Activated CD4-positive, alpha-beta T cell treated with anti-CD3 and anti-CD28 coated beads, Interleukin-2, amount 50 U/mL, for 16 hours (primary cell): ENCODE measurements at places on chromosomes 7 and 10.

- no peak for DNase-seq
Measured at GRCh38 chr7:26489391-26489790, 197.7 kb downstream of the SNX10 start.

- no peak for DNase-seq
Measured at GRCh38 chr7:20839987-20840386, 53.3 kb upstream of the SP8 start.

DNA sequence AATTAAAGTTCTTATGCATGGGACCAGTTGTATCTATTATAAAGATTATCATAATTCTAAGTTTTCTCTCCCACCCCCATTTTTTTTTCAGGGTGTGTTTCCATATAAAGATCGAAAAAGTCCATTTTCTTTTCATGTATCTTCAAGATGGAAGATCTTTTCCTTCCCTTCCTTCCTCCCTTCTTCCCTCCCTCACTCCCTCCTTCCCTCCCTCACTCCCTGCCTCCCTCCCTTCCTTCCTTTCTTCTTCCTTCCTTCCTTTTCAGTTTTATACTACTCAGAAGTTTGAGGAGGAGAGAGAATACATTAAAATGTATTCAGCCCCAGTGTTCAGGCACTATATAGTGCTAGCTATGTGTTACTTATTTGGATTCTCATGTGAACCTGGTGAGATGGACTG lies 98.0 kb downstream of the POLL start:
- DNase-seq = no peak

GRCh38 chr7:127594490-127594889 lies 954 bp downstream of the FSCN3 start:
- no peak for DNase-seq

DNA sequence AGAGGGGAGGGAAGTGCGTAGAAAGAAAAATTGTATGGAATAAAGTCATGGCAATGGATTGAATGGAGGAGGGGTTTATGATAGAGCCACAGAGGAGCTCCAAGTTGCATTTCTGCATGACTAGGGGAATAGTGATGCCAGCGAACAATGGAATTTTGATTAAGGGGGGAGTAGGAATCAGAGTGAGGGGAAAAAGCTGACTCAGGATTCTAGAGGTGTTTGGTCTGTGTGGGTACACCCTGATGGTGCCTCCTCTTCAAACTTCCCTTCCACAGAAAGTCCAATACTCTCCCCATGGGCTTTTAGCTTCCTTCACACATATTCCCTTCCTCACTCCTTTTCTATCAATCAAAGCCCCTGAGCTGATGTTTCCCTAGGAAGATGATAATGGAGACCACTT lies 1.8 kb upstream of the KEL start:
- DNase-seq = no peak

DNA sequence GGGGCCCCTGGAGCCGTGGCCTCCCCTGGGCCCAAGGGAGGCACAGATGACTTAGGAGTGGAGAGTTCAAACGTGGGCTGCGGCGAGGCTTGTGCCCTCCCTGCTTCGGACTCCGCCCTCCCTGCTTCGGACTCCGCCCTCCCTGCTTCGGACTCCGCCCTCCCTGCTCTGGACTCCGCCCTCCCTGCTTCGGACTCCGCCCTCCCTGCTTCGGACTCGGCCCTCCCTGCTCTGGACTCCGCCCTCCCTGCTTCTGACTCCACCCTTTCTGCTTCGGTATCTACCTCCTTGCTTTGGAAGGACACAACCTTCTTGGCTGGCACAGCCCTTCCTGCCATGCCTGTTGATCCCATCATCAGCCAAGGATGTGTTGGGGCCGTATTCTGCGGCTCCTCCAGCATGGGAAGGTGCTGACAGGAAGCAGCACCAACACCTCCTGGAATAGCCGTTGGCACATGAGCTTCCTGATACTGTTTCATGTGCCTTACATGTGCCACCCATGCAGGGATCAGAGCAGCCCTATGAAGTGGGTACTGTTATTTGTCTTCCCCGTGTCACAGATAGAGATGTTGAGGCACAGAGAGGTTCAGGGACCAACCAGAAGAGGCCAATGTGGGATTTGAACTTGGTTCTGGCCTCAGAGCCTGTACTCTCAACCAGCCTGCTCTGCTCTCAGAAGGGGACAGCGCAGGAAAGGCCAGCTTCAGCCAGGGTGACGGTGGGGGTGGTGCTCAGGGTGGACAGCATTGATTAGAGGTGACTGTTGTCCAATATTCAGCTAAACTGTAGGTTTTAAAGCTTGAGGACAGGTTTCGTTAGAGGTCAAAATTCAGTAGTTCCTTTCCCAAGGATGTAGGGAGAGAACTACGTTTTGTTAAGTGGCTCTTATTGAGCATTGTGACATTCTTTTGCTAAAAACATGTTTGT lies 114.5 kb downstream of the NKX6-2 start:
- DNase-seq = no peak

DNA sequence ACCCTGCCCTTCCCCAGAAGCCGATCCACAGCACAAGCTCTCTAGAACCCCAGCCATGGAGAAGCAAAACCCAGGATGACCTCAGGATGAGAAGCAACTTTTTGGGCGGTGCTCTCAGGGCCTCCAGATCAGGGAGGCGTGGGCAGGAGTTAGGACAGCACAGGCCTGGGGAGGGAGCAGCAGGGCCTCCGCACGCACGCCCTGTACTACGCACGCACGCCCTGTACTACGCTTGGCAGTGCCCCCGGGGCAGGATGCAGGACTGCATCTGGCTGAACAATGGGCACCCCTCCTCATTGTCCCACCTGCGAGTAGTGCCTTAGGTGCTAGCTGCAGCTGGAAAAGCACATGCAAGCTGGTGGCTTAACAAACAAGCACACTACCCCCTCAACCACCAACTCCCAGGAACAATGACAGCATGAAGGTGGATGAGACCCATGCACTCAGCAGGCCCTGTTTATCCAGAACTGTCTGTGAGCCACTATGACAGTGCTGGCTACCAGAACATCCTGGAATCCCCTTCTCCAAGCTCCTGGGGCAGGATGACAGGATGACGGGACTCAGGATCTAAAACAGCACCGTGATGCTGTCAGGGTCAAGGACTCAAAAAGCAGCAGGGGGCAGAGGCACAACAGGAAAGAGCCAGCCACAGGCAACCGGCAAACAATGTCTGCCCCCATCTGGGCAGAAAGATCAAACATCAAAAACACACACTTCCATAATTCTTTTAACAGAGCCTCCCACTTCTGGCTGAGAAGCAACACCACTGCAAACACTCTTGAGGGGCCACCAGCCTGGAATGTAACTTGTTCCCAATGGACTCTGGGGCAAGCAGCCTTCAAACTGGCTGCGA lies 11.8 kb downstream of the PODXL start:
- DNase-seq = no peak

DNA sequence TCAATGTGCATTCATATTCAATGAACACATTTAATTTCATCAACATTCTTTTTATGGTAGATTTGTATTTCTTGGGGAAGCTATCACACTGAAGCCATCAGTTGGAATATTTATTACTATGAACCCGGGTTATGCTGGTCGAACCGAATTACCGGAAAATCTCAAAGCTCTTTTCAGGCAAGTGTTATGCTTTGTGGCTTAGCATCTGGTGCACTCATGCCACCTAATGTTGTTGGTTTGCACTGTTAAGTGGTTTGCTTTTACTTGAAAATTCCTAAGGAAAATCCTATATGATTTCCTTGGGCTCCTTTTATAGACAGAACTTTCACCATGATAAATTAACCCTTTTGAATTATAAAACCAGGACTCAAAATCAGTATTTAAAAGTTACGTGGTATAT lies 147.9 kb downstream of the DNAH11 start:
- no peak for DNase-seq

GRCh38 chr10:129850790-129851189 lies 113.3 kb downstream of the EBF3 start:
- no peak for DNase-seq

DNA sequence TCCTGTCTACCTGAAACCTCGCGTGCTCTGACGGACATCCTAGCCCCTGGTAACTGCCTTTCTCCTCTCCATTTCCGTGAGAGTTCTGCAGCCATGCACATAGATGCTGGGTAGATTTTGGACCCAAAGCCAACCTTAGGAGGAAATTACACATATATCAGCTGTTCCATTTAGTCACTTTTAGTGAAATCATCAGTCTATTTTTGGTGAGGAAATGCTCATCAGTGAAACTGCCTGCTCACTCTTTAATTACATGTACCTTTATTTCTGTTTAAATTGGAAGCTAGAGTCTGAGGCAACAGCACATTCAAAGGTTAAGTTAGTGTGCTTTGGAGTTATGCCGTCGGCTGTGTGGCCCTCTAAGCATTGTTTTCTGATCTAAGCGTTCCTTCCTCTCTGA lies 231.3 kb downstream of the WDR37 start:
- no peak for DNase-seq

GRCh38 chr7:86534641-86535040 lies 109.1 kb upstream of the GRM3 start:
- no peak for DNase-seq

DNA sequence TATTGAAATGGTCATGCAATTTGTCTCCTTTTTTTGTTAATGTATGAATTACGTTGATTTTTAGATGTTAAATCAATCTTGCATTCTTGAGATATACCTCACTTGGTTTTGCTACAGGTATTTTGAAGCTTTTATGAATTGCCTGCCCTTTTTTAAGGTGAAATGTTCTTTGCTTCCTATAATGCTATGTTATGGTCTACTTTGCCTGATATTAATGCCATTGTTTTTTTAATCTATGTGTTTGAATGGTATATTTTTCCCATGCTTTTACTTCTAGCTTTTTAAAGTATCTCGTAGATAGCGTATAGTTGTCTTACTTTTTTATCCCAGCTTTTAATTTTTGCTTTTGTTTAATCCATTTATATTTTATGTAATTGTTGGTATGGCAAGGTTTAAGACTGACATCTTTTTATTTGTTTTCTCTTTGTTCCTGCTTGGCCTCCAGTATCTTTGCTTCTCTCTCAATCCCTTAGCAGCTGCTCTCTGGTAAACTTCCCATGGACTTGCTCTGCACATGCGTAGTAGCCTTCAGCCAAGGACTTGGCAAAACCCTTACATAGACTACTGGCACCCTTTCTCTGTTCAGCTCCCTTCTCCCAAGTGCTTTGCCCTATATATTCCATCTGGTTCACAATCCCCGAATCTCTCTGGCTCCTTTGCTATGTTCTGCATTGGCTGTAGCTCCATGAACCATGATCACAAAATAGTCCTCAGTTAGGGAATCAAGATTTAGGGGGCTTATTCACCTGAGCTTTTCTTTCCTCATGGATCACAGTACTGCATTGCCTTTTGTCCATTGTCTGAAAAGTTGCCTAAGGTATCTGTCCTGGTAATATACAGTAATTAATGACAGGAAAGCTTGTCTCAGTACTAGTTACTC lies 8.4 kb downstream of the TRIM24 start:
- DNase-seq = no peak

- DNase-seq = no peak
Measured at GRCh38 chr7:18831419-18831818, 286.0 kb downstream of the TWIST1 start.

DNA sequence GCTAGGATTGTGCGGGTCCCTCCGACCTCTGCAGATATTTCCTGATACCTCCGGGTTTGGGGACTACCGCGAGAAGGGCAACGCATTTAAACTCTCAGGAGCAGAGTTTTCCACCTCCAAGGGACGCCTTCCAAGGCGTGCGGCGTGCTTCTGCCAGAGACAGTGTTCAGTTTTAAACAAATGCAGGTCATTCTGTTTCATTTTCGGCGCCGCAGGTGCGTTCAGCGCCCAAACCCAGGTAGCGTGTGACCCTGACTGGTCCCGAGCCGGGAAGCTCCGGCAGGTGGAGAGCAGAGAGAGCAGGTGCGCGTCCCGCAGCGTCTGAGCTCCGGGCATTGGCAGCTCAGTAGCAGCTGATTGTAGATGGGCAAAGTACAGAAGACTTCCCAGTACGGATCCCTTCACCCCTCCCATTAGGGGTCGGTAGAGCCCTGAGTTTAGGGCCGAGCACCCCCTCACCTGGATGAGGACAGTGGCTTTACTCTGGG lies 1.4 kb upstream of the CYP26A1 start:
- DNase-seq = no peak

- no peak for DNase-seq
Measured at GRCh38 chr7:152910545-152911225, 151.1 kb downstream of the ACTR3B start.

- no peak for DNase-seq
Measured at GRCh38 chr10:101647255-101647654, 47.7 kb downstream of the FBXW4 start.

- DNase-seq = no peak
Measured at GRCh38 chr7:29478687-29479240, 84.9 kb upstream of the PRR15 start.

- no peak for DNase-seq
Measured at GRCh38 chr10:73646598-73647041, 5.3 kb upstream of the MYOZ1 start.

DNA sequence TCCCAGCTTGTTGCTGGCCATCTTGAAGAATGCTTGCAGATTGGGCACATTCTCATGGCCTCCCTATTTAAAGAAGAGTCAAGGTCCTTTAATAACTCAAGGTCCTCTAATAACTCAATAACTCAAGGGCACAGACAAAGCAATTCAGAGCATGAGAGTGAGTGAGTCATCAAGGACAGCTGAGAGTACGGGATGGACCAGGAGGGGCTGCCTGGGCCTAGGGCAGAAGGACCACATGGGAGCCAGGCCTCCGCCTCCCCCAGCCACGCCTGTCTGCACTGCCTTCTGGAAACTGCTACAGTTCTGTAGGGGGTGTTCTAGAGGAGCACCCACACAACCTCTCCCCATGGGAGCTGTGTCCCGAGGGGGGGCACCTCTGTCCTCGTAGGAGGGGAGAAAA lies 48.9 kb downstream of the ZNF503 start:
- no peak for DNase-seq

DNA sequence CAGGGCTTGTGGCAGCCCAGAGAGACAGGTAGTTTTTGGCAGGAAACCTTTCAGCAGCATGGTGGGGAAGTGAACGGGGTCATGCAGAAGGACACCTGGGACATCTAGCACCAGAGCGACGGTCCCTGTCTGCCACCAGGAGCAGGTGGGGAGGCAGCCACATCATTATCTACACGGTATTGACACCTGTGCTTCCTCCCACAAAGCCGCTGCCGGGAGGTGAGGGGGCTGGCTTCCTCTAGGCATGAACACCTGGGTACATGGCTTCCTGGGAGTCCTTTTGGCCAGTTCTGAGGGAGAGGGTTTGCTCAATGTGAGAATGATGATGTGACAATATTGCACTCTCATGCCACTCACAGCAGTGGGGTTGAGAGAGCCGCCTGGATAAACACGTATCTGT lies 275.2 kb downstream of the ACTR3B start:
- DNase-seq = no peak

DNA sequence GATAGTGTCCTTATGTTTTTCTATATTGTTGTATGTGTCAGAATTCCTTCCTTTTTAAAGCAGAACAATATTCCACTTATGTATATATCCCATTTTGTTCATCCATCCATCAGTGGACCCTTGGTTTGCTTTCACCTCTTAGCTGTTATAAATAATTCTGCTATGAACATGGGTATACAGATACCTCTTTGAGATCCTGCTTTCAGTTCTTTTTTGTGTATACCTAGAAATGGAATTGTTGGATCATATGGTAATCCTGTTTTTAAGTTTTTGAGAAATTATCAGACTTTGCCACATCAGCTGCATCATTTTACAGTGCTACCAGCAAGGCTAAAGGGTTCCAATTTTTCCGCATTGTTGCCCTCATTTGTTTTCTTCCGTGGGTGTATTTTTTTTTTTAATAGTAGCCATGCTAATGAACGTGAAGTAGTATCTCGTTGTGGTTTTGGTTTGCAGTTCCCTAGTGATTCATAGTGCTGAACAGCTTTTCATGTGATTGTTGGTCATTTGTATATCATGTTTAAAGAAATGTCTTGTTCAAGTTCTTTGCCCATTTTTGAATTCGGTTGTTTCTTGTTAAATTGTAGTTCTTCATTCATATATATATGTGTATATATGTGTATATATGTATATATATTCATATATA lies 87.8 kb downstream of the LCOR start:
- DNase-seq = no peak
